ENCODE measurements at places on chromosomes 4 and X. TPM values are rescaled to one million over a fixed set of nuclear protein-coding genes. Genes with fewer than 3 reads are reported as not detected.

C1QTNF7 gene
- total RNA-seq: 1.9 TPM

CDS1 gene
- total RNA-seq: 0.24 TPM

SRPX gene
- total RNA-seq: 3,060 TPM

RASL11B gene
- 0.54 TPM for total RNA-seq

ARL9 gene
- 1.2 TPM for total RNA-seq

S100G gene
- total RNA-seq: not detected

LRAT gene
- not detected for total RNA-seq

CCNB3 gene
- 0.20 TPM for total RNA-seq

FAM47A gene
- total RNA-seq: not detected

CXorf65 gene
- total RNA-seq: not detected

DNAAF6 gene
- total RNA-seq: not detected

CFI gene
- total RNA-seq: 21.2 TPM

Measured in cardiac ventricle fibroblast (primary cell).